H4 (cell line): ENCODE measurements at places on chromosomes 6 and 20.

DNA sequence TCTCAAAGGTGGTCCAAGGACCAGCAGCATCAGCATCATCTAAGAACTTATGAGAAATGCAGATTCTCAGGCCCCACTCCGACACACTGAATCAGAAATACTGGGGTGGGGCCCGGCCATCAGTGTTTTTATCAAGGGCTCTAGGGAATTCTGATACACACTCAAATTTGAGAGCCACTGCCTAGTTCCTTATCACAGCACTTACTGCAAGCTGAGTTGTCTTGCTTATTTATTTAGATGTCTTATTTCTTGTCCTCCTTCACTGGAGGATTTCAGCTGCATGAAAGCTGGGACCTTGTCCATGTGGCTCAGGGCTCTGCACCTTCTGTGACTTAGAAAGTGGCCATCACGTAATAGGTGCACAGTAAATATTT, 139.4 kb upstream of the RREB1 start:
- DNase-seq: no peak

GRCh38 chr20:9068841-9069663, at the start of gene PLCB4:
Gene PLCB4, plus strand, starts transcription at chr20:9069087. Its CDS starts 238,728 bp downstream, at chr20:9307815.
- DNase-seq: peak; percentile 31

- no peak for DNase-seq
Measured at GRCh38 chr6:112215488-112216284, 38.7 kb downstream of the LAMA4 start.

- DNase-seq: no peak
Measured at GRCh38 chr6:20700375-20700774, 166.1 kb downstream of the CDKAL1 start.

- no peak for DNase-seq
Measured at GRCh38 chr6:131412960-131413830, 159.8 kb upstream of the ARG1 start.

- DNase-seq: no peak
Measured at GRCh38 chr6:144909753-144910285, 624.7 kb downstream of the UTRN start.
